PC-9 (cell line): ENCODE measurements at places on chromosomes 13 and 19. TPM values are rescaled to one million over a fixed set of nuclear protein-coding genes. Genes with fewer than 3 reads are reported as not detected.

The TTC9B gene
- total RNA-seq: 0.50 and 0.59 TPM in 2 replicates

DNA sequence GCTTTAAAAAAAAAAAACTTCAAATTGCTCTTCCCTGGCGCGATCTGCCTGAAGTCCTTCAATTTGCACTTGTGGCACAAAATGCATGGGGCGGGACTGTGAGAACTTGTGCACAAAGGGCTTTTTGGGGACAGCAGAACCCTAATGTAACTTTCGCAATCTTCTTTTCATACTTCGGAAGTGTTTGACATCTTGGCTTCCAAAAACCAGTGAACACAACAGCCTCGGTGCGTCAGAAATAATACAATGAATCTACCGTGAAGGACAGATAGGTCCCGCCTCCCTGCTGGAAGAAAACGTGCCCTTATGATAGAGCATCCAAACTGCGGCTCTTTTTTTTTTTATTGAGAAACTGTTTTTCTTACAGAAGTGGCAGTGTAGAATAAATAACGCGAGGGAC is 36.6 kb downstream of the KLF2 start:
- DNase-seq: no peak

GRCh38 chr19:4305257-4305612 is 837 bp downstream of the FSD1 start:
- DNase-seq: no peak

DNA sequence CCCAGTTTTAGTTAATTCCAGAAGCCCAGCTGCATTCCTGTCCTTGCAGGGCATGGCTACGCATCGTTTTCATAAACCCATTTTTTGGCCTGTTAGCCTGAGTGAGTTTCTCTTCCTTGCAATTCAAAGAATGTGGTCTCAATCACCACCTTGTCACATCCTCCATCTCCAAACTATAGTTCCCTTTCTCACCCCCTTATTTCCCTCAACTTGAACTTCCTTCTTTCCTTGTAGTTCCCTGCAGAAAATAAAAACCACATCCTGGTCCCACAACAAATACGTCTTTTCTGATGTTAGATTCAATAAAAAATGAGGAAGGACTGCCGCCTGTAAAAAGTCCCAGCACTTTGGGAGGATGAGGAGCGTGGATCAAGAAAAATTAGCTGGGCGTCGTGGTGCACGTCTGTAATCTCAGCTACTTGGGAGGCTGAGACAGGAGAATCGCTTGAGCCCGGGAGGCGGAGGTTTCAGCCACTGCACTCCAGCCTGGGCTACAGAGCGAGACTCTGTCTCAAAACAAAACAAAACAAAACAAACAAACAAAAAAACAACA is 13.2 kb downstream of the ADGRE3 start:
- no peak for DNase-seq

DNA sequence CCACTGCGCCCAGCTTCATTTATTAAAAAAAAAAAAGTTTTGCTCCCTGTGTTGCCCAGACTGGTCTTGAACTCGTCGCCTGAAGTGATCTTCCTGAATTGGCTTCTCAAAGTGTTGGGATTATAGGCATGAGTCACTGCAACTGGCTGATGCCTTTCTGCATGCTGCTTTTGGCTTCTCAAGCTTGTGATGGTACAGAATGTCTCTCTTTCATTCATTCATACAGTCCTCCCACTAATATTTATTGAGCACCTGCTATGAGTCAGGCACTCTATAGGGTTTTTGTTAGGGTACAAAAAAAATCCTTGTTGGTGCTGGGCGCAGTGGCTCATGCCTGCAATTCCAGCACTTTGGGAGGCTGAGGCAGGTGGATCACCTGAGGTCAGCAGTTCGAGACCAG is 9.0 kb downstream of the TSPAN16 start:
- DNase-seq: no peak

DNA sequence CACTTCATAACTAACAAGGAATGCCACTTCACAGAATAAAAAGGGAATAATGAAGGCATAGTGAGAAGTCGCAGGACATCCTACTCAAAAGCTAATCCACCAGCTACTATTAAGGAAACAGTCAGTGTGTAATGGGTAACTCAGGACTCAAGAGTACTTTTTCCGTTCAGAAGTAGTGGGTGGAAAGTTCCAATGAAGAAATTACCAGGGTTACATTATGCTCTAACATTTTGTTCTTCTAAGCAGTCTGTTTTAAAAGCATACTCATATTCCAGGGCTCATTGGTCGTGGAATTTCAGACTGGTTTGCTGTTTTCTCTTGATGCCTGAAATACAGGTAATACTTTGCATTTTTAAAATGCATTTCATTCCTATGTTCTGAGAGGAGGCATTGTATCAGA is 222.4 kb upstream of the IRS2 start:
- no peak for DNase-seq

The KLK10 gene
- 28.0 and 28.9 TPM in 2 replicates for total RNA-seq

DNA sequence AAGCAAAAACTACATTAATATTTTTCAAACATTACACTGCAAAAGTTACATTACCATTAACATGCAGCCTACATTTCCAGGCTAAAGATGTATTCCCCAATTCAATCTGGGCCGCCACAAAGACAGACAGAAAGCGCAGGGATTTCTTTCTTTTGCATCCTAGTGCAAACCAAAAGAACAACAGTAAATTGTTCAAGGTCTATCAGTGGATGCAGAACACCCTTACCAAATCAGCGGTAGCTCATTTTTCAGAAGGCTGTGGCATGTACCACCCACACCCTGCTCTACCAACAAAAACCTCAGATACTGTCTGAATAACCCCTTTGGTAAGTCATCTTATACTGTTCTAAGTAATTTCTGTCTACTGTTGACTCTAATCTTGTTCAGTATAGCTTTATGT is 3.6 kb downstream of the TPT1 start:
- no peak for DNase-seq

The FCER2 gene
- not detected in 2 replicates for total RNA-seq

- DNase-seq: no peak
Observed at GRCh38 chr13:71278512-71278911, 588.5 kb downstream of the DACH1 start.

DNA sequence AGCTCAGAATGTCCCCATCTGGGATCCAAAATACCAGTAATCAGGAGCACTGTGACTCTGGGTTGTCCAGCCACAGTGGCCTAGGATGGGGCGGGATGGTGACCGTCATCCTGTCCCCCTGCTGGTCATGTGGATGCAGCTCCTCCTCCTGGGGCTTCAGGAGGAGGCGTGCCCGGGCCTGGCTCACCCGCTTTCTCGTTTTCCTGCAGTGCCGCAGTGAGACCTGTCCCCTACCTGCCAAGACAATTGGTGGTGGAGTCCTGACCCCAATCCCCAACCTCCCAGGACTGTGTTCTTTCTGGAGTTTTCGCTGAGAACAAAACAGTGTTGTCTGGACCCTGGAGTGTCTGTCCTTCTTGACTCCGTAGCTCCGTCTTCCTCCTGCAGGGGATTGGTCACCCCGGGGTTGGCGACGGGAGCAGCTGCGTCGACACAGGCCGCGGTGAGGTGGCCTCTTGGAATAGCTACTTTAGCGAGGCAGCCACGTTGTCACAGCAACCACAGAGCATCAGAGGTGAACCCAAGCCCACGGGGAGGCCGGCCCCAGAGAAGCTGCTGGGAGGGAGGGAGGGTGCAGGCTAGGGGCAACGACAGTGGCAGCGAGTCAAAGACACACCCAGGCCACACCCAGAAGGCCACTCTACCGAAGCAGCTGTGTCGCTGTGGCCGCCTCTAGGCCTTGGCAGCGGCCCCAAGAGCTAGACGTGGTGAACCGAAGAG is 10.2 kb upstream of the EMC10 start:
- peak; percentile 48 for DNase-seq

DNA sequence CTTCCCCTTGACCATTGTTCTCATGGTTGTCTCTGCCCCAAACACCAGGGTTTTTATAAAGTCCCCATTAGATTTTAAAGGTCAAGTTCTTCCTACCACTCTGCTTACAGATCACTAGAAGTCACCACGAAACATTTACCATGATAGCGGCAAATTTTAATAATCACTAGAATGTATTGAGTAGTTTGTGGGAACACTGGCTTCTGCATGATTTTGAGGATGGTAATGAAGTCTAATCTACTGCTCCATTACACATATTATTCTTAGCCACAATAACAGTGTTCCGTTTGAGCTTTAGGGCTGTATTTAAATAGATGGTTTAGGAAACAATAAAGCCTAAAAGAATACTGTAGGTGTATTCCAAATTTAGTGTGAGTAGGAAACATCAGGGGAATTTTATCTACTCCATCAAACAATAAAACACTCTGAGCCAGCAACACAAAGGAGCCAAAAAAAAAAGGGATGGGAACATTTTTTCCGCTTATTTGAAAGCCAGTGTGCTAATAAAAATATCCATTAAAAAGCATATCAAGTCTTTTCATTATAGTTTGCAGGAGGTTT is 49.7 kb downstream of the KLF12 start:
- no peak for DNase-seq
